ENCODE measurements at places on chromosomes 5 and 9.

DNA sequence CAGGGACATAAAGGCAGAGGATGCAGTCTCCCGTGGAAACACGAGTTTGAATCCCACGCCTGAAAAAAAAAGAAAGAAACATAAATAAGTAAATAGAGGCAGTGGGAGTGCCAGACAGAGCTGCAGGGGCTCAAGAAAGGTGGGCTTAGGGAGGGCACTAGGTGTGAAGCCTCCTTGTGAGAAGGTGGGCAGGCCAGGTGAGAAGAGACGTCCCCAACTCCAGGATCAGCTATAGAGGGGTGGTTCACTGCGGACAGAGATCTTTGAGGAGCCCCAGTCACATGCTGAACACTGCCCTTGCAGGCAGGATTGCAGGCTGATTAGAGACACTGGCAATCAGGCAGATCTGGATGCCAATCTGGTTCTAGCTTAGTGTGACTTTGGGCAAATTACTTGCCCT is 172.1 kb downstream of the RGS3 start:
- no peak for DNase-seq

DNA sequence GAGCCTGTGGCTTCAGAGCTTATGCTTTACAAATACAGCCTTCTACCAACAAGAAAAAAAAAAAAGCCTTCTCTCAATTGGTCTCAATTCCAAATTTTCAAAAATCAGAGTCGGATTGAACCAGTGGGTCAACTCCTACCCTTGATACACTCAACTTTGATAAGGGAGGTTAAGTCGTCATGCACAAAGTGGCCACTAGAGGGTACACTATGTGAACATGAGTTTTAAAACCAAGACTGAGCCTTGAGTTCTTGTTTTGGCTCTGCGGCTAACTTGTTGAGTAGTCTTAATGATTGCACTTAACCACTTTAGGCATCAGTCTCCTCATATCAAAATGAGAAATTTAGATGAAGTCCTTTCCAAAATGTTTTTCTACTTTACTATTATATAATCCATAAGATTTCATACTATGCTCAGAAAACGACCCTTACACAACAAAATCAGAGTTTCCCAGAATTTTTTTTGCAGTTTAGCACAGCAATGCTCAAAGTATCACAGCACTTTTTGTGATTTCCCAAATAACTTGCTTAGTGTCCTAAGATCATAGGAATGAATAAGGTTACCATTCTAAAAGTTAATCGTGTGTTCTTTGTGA is 92.9 kb upstream of the MTAP start:
- peak; percentile 39 for DNase-seq

- DNase-seq = no peak
These were observed 231.7 kb downstream of the ARHGAP26 start for GRCh38 chr5:143001764-143002351.

DNA sequence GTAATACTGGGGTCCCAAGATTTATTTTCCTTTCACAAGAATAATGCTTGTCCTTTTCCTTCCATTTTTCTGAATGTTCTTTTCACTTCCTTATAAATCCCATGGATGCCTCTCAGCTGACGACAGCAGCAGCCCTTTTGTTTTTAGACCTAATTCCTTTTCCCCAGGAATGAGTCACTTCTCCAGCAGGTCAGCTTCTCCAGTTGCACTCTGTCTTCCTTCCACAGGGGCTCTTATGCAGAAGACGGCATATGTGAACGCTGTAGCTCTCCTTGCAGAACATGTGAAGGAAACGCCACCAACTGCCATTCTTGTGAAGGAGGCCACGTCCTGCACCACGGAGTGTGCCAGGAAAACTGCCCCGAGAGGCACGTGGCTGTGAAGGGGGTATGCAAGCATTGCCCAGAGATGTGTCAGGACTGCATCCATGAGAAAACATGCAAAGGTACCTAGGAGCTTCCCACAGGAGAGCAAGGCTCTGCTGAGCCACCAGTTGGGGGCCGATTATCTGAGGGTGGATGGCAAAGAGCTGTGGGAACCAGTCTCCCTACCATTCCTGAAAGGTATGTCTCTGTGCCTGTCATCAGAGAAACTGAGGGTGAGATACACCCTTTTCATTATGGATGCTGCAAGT is 72.9 kb downstream of the RFK start:
- no peak for DNase-seq

GRCh38 chr5:147036691-147037245 is 158.2 kb upstream of the PPP2R2B start:
- no peak for DNase-seq

DNA sequence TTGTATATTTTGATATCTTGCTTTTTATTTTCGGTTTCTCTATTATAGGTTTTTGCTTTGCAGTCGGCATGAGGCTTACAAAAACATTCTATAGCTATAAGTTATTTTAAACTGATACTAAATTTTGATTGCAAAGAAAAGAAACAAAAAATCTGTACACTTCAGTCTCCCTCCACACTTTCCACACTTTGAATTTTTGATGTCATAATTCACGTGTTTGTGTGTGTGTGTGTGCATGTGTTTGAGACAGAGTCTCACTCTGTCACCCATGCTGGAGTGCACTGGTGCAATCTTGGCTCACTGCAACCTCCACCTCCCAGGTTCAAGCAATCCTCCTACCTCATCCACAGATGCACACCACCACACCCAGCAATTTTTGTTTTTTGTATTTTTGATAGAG is 124.9 kb downstream of the MRPS30 start:
- no peak for DNase-seq

GRCh38 chr5:141567513-141568117 is 51.2 kb downstream of the DIAPH1 start:
- DNase-seq = no peak

GRCh38 chr5:124702525-124702924 is 43.9 kb downstream of the ZNF608 start:
- no peak for DNase-seq

DNA sequence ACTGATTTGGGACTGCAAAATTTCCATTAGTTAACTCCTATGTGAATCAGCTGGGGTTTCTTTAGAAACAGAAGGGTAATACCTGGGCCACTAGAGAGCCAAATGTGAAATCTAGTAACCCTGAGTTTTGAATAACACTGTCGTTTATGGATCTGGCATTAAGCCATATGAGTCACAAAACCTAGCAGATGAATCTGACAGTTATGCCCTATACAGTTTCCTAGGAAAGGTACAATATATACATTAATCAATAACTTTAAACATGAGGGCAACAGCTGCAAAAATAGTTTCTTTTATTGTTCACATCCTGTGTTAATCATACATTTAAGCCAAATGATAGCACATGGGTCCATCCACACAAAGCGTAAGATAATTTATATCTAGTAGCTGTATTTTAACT is 56.9 kb downstream of the PAM start:
- DNase-seq = peak; percentile 46

GRCh38 chr5:154228696-154229095 is 38.2 kb downstream of the GALNT10 start:
- DNase-seq = no peak

GRCh38 chr5:142829801-142830220 is 59.6 kb downstream of the ARHGAP26 start:
- DNase-seq = no peak

Data from NCI-H1092 (cell line).